ENCODE measurements at places on chromosomes 4 and X. TPM values are rescaled to one million over a fixed set of nuclear protein-coding genes. Genes with fewer than 3 reads are reported as not detected.

GRCh38 chrX:80285131-80285773 is 135.0 kb upstream of the TENT5D start:
- no peak for DNase-seq

DNA sequence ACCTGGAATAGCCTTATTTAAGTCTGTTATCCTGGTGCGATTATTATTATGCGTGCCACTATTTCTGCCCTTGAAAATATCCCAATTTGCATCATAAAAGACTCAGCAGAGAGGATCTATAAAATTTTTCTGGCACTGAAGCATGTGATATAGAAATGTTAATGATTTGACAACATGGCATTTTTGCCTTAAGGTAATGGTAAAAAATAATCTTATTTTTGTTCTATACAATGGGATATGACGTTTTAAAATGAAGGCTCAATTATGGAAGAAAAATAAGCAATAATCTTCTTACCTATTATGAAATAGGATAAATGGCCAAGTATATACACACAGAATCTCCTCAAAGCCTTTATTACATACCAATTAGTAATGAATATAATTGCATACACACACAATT is 113.5 kb downstream of the PDGFC start:
- DNase-seq = no peak

The NXF2B gene
- not detected for total RNA-seq

DNA sequence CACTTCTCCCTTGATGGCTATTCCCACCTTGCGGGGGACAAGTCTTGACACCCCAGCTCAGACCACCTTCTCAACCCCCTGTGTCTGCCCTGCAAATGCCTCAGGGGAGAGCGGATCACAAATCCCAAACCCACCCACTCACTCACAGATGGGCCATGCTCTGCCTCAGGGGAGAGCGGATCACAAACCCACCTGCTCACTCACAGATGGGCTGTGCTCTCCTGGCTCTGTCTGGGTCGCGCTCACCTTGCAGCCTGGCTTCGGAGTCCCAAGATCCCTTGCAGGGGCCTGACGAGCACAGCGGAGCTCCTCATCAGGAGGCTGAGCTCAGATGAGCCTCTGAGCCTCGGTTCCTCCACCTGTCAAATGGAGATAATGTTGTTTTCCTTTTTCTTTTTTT is 38.6 kb downstream of the HTRA3 start:
- no peak for DNase-seq

The PHEX gene
- 0.37 TPM for total RNA-seq

DNA sequence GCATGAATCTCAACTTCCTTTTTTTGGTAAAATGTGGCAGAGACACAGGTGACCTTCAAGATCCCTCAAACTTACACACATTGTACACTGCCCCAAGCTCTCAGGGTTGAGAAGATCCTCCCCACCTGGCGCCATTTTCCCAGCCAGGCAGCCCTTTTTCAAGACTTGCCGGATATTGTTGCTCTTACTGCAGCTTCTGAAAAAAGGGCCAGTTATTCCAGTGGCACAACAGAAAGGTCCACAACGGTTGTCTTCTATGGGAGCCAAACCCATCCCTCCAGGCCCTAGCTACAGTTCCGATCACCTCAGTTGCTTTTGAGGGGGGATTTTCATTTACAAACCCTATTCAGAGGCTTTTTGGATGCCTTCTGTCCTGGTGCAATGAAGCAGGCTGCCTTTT is 101.1 kb downstream of the CHIC2 start:
- DNase-seq = no peak

DNA sequence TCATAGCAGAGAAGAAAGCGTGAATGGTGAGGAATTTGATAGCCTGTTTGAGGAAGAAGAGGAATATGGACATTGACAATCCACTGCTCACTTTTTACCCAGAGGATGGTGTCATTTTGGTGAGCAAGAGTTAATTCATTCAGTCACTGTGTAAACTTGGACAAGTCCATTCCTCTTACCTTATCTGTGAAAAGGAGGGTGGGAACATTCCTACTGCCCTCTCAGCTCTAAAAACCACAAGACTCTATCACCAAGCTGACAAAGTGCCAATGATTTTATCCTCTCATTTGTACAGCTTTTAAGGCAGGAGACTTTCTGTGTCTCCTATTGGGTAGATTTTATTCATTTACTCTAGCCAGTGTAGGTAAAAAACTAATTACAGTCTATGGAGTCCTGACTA is 103.8 kb downstream of the LUZP4 start:
- no peak for DNase-seq

DNA sequence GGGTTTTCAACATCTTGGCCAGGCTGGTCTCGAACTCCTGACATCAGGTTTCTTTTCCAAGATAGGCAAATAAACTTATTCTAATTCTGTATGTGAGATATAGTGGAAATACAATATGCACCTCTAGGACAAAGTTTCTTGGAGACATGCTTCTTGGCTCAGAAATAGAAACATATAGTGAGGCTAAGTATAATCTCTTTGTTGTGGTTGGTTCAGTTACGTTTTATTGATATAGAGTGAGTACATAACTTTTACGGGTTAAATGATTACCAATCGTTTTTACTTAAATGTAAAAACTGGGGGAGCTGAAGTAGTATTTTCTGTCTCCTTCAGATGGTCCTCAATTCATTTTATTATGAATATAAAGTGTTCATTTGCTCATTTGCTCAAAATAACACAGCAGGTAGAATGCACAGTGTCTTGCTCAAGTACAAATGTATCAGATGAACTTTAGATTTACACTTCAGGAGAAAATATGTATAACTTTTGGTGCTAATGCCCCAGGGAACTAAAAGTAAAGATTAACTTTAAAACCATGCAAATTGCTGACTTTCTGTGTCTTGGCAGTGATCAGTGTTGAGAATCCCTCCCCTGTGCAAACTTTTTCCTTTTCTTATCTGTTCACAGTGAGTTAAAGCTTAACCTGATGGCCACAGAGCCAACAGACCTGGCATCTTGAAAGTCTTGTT is 77.6 kb downstream of the AFF1 start:
- no peak for DNase-seq

DNA sequence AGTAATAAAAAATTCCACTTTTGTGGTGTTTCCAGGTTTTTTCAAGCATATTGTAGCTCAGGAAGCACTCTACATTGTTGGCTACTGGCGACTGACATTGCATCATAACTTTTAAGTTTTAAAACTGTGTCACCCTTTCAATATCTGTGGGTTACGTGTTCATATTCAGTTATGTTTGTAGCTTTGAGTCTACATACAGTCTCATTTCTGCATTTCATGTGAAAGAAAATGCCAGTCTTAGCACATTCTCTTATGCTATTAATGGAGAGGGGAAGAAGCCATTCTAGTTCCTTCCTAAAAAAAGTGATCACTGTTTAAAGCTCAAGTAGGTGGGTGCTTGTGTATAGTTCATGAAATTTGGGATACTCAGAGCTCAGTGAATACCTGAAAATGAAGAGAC is 38.1 kb downstream of the DIAPH2 start:
- DNase-seq = no peak

DNA sequence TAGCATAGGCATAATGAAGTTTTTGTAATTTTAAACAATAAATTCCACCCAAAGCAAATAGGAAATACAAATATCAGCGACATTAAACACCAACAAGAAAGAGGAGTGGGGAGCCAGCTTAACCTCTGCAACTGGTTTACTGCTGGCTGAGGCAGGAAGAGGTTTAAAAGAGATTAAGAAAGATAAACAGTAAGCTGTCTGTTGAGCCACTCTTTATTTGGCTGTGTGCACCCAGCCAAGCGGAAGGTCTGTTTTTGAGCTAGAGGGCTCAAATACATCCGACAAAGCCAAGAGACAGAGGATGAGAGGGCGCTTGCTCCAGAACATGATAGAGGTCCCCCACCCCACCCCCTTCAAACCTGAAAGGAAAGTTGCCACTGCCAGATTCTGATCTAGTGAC is 191.4 kb downstream of the MGST2 start:
- DNase-seq = peak; percentile 29

- no peak for DNase-seq
Measured at GRCh38 chr4:125492957-125493356, 178.2 kb downstream of the FAT4 start.

The DCHS2 gene
- 0.17 TPM for total RNA-seq

The EREG gene
- total RNA-seq = under 0.01 TPM

DNA sequence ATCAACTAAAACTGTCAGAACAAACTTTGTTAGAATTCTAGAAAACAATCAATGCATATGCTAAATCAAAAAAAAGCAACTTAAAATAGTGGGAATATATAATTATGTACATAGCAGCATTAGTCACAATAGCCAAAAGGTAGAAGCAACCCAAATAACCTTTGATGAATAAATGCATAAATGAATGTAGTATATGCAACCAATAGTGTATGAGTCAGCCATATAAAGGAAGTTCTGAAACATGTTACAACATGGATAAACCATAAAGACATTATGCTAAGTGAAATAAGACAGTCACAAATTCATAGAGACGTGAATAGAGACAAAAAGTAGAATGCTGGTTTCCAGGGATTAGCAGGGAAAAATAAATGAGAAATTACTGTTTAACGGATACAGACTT is 762.8 kb upstream of the INTU start:
- no peak for DNase-seq

DNA sequence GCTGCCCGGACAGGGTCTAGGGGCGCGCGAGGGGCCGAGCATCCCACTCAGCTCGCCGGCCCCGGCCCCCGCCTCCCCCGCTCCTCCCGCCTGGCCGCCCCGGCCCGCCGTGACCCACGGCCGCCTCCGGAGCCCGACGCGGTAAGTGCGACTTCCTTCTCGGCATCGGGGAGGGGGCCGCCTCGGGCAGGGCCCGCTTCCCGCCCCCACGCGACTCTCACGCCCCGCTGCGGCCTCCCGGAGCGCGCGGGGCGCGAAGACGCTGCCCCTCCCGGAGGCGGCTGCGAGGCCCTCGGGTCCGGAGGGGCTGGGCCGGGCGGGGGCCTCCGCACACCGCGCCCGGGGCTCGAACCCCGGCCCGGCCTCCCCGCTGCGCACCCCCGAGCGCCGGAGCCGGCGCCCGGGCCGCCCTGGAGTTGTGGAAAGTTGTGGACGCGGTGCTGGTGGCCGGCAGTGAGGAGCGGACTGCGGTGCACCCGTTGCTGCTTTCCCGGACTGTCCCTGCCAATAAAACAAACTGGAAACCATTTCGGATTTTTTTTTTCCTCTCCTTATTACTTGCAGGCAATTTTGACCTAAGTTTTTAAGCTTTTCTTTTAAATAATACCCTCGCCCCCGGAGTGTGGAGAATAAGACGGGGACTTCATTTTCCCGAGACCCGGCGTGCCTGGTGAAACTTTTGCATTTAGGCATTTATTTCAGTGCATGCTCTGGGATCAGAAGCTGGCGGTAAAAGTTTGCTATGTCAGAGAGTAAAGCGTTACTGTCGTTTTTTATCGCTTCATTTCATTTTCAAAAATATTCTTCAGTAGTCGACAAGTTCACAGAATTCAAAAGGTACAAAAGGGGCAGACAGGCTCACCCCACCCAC is 13.0 kb upstream of the TMEM156 start:
- peak; percentile 51 for DNase-seq

The SOWAHD gene
- total RNA-seq = not detected

The SLC34A2 gene
- total RNA-seq = 0.34 TPM

- DNase-seq = no peak
Measured at GRCh38 chr4:152508386-152508785, 27.5 kb downstream of the FBXW7 start.

GRCh38 chr4:185685804-185686203 is 126.2 kb downstream of the SORBS2 start:
- DNase-seq = no peak

DNA sequence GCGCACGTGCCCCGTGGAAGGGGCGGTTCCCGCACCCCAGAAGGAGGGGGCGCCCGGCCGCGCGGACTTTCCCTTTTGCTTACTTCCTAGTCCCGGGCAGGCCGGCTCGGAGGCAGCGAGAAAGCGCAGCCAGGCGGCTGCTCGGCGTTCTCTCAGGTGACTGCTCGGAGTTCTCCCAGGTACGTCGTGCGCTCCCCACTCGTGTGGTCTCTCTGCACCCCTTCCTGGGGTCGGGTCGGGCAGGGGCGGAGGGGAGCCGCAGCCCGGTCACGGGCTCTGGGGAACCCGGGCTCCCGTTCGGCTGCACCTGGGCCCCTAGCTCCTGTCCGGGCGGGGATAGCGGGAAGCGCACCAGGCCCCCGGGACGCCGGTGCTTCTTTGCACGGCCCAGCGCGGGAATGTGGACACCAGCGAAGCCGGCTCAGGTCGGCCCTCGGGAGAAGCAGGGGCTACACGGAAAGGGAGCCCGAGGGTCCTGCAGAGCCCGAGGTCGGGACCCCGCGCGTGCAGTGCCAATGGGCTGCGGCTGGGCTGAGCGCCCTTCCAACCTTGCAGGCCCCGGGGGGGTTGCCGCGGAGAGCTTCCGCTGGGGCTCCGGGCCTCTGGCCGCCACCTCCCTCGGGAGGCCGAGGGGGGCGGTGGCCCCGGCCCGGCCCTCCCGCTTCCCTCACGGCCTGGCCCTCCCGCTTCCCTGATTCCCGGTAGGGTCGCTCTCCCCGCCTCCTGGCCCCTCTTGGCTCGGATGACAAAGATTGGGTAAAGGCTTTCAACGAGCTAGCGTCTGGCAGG is at the start of gene TLR2:
TSS of gene TLR2 (plus strand) at position 99 of the 789 bp plus-strand sequence. CDS start 18,628 bp downstream, outside the sequence.
- DNase-seq = peak; percentile 41

DNA sequence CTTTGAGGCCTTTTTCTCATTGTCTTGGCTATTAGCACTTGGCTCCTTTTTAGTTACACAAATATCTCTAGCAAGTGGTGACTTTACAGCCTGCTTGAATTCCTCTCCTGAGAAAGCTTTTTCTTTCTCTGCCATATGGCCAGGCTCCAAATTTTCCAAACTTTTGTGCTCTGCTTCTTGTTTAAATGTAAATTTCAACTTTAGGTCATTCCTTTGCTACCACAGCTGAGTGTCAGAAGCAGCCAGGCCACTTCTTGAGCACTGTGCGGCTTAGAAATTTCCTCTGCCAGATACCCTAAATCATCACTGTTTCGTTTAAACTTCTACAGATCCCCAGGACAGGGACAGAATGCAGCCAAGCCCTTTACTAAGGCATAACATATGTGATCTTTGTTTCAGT is 222.4 kb downstream of the FBXO8 start:
- no peak for DNase-seq

- DNase-seq = no peak
Measured at GRCh38 chrX:124289443-124289842, 43.0 kb upstream of the TEX13D start.
